ENCODE measurements at places on chromosomes 5 and 9.

DNA sequence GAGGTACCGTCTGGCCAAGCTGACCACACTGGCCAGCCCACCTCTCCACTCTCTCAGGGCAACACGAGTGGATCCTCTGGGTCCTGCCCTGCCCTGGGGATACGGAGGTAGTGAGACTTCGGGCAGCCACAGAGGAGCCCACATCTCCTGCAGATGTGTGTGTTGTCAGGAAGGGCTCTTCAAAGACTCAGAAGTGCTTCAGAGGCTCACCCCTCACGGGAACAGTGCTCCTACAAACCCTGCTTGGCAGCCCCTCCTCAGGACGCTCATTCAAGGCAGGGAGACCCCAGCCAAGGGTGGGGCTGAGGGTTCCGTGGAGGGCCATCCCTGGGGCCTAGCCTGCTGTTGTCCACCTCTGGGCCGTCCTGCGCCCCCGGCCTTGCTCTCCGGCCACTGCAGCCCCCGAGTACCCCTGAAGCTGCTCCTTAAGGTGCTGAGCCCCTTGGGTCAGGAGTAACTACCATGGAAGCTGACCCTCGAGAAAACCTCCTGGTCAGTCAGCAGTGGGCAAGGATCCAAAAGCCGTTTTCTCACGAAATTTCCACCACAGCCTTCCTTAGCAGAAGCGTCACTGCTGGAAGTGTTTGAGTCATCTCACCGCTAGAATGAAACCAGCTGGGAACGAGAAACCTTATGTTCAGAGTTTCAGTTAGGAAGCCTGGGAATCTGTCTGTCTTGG lies 23.2 kb upstream of the LRRC14B start:
- no peak for DNase-seq

DNA sequence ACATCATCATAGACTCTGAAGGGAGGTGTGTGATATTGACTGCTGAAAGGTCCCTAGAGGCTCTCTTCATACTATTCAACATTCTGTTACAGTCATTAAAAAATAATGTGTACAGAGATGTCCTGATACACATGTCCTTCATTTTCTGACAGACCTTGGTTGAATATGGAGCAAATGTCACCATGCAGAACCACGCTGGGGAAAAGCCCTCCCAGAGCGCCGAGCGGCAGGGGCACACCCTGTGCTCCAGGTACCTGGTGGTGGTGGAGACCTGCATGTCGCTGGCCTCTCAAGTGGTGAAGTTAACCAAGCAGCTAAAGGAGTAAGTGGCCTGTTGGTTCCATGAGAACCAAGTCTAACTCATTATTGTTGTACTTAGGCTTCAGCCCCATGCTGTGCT lies 132.4 kb downstream of the SNCAIP start:
- no peak for DNase-seq

GRCh38 chr9:124707666-124708065 lies 63.4 kb downstream of the NR6A1 start:
- no peak for DNase-seq

- no peak for DNase-seq
These were observed 18.7 kb upstream of the ZNF608 start for GRCh38 chr5:124764992-124765611.

DNA sequence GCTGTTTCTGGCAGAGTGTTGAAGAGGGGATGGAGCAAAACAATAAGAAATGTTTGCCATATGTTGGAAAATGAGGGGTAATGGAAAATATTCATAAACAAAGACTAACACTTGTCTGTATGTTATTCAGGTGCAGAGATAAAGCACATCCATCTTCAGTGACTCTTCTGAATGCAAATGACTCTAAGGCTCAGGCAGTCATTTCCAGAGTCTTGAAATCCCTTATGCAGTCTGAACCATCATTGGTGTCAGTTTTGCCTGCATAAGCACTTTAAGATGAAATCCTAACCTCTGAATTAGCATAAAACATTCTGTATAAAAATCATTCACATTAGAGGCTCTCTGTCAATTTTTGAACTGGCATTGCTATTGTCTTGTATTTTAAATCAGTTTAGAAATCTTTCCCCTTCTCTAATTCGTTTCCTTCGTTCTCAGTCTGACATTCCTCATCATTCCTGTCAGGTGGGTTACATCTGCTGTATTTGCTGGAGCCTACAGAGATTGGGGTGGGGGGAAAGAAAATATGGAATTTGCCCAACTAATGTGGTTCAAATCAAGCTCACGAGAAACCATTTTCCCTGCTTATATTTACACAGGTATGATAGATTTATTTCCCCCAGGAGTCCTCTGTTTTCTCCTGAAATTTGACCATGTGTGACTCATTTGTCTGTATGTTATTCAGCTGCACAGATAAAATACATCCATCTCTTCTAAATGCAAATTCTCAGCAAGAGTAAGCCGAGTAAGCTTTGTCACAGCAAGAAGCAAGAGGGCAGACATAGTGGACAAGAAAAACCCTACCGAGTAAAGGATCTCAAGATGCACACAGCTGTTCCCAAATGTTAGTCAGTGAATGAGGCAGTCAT lies 31.6 kb downstream of the ENC1 start:
- no peak for DNase-seq

DNA sequence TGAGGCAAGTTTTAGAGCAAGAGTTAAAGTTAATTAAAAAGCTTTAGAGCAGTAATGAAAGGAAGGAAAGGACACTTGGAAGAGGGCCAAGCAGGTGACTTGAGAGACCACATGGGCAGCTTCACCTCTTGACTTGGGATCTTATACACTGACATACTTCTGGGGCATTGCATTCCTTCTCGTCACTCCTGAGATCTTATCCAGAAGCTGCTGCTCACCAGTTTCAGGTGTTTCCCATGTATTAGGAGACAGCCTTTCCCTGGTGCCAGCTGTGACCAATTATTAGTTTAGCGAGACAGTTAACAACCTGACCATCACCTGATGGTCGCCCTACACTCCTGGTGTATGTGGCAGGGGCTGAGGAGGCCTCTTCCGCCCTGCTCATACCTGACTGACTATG lies 382.1 kb downstream of the KDM4C start:
- no peak for DNase-seq

DNA sequence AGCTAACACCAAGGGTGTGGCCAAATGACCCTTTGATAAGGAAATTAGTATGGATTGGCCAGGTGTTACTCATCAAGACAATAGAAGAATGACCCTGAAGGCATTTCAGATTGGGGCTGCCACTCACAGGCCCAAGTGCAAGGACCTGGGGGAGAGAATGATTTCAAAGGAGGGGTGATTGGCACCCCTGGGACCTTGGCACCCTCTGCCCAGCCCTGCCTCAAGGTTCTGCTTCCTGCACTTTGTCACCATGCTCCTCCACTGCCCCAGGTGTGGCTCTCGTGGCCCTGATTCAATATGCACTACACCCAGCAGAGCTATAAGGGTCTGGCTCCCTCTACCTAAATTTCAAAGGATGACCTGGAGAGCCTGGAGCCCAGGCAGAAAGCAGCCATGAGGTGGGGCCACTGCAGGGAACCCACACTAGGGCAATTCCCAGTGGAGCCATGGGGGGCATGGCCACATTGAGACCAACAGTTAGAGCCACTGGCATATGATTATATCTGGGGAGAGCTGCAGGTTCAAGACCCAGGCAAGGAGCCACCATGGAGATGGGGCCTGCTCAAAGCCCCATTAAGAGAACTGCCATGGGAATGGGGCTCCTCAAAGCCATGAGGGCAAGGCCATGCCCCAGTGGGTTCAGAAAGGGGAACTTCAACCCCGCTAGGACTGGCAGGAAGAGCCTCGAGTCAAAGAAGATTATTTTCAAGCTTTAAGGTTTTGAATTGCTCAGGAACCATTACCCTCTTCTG lies 93.0 kb downstream of the CEMIP2 start:
- DNase-seq = no peak

GRCh38 chr5:962801-963200 lies 45.8 kb upstream of the NKD2 start:
- no peak for DNase-seq

- no peak for DNase-seq
These were observed 1.8 kb upstream of the MYORG start for GRCh38 chr9:34378376-34379060.

DNA sequence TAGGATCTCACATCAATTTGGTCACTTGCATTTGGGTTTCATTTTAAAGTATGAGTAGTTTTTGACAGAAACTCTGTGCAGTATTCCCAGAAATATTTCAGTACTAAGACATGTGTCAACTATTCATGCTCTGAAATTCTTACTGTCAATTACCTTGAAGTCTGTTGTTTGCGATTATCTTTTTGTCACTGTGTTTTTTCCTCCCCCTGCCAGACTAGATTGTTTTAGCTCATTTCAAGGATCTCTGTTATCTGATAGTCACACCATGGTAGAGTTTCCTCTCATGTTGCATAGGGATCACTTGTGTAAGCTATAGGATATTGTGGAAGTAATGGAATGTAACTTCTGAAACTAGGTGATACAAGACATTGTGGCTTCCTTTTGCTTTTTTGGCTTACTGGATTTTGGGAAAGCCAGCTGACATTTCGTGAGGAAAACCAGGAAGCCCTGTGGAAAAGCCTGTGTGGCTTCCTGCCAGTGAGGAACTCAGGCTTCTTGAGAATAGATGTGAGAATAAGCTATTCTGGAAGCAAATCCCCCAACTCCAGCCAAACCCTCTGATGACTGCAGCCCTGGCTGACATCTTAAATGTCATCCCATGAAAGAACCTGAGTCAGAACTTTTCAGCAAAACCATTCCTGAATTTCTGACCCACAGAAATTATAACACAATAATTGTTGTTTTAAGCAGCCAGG lies 122.2 kb downstream of the FGF10 start:
- no peak for DNase-seq

DNA sequence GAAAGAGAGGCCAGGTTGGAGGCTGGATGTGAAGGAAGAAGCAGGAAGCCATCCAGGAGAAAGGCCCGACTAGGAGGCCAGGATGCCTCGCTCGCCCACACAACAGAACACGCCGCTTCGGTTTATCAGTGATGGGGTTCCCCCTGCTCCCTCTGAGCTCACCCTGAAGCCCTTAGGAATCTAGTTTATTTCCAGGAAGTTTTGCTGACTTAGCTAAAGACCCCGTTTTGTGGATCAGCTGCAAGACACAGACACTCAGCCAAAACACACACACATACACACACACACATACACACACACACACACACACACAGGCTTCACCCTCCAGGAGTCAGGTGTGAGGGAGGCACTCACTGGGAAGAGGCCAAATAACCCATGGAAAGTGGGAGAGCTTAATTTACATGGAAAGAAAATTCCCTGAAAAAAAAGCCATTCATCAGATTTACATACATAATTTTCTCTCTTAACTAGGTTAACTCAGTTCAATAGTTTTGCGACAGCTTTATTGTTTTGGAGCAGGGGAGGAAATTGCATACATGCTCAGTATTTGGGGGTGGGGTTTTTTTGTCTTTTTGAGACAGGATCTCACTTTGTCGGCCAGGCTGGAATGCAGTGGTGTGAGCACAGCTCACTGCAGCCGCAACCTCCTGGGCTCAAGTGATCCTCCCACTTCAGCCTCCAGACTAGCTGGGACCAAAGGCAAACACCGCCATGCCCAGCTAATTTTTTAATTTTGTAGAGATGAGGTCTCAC lies 92.7 kb upstream of the HAND1 start:
- DNase-seq = no peak

DNA sequence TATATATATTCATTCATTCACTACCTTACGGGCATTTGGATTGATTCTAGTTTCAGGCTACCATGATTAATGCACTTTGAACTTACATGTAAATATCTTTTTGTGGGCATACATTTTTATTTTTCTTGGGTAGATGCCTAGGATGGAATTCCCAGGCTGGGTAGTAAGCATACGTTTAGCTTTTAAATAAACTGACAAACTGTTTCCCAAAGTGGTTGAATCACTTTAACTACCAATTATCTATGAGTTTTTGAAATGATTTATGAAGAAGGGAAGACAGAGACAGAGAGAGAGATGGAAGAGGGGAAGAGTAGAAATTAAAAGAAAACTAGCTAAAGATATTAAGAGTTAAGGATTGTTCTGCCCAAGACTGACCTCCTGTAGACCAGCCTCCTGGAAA lies 612.6 kb downstream of the PSAT1 start:
- DNase-seq = no peak
